Type B pancreatic cell (in vitro differentiated cells): ENCODE measurements at places on chromosomes 4 and X.

DNA sequence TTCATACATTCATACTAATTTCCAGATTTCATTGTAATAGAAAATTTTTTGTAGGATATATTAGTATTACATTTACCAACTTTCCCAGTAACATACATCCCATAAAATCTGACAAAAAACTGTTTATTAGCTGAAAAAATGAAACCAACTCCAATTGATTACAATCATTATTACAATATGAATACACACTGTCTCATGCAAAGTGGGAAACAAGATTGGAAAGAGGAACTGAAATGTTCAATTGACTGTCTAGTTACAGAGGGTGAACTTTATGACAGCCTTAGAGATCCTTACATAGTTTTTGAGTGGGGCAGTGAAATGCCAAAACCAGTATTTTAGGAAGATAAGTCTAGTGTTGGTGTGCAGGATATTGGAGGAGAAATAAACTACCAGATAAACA, 2.3 kb upstream of the AMBN start:
- no peak for DNase-seq

- DNase-seq: no peak
Observed at GRCh38 chr4:132865922-132866321, 283.2 kb upstream of the PCDH10 start.

- no peak for DNase-seq
Observed at GRCh38 chrX:17440258-17440657, 65.3 kb downstream of the NHS start.

DNA sequence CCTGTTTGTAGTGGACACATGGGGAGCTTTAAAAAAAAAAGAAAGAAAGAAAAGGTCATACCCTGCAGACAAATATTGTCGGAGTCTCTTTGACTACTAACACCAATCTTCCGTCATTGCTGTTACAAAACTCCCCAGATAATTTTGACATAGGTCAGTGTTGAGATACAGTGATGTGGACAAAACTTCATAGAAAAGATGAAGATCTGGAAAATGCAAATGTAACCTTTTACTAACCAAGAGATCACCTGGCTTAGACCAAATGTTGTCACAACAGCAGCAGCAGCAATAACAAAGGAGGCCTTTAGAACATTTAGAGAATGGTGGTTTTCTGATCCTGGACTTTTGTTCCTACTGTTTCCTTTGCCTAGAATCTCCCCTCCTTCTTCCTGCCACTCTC, 8.1 kb upstream of the COMMD8 start:
- no peak for DNase-seq

DNA sequence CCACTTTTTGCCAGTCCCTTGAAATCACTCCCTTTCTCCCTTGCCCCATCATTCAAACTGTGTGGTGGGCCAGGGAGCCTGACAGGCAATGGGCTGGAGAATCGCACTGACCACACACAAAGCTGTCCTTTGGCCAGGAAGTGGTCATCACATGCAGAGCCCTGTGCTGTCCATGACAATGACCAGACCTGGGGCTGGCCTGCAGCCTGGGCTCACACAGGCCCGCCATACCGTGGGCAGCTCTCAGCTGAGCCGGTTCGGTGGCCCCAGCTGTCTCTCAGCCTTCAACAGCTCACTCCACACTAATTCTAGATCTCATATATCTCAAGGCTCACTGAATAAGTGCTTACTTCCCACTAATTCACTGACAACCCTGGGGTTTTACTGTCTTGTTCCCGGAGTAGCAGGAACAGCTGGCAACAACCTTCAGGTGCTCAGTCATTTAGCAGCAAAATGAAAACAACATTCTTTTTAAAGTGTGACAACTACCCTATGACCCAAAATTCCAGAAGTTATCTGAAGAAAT, 48.0 kb downstream of the USP46 start:
- DNase-seq: no peak

GRCh38 chr4:159216834-159217233, 114.0 kb downstream of the RAPGEF2 start:
- no peak for DNase-seq

GRCh38 chr4:76680952-76681351, 217.0 kb downstream of the SOWAHB start:
- no peak for DNase-seq

DNA sequence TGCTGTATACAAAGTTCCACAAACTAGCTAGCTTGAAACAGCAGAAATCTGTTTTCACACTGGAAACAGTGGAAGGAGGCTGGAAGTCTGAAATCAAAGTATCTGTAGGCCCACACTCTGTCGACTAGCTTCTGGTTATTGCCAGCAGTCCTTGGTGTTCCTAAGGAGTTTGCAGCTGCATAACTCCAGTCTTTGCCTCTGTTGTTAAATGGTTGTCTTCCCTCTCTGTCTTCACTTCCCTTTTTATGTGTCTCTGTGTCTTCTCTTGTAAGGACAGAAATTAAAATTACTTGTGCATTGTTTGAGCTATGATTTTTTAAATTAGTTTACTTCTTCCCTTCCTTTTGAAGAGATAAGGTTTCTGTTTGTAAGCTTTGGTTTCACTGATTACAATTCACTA, 8.2 kb downstream of the MTHFD2L start:
- DNase-seq: no peak

- DNase-seq: no peak
Observed at GRCh38 chr4:8391972-8392371, 48.6 kb downstream of the ACOX3 start.

GRCh38 chr4:112517067-112517634, 1.2 kb upstream of the NEUROG2 start:
- no peak for DNase-seq

- DNase-seq: no peak
Observed at GRCh38 chr4:4712800-4713528, 146.5 kb upstream of the MSX1 start.

GRCh38 chr4:16674082-16674481, 224.4 kb downstream of the LDB2 start:
- no peak for DNase-seq

DNA sequence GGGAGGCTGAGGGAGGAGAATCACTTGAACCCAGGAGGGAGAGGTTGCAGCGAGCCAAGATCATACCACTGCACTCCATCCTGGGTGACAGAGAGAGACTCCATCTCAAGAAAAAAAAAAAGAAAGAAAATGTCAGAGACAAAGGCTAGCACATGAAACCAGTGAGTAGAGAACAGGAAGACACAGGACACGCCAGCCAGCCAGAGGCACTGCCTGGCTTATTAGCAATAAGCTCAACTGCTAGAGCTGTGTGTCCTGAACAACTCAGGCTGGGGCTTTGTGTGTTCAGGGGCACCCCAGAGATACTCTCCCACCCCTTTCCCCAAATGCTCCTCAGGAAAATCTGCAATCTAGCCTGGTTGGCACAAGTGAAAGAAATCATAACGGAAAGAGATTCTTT, 60.0 kb downstream of the RHOH start:
- no peak for DNase-seq

- DNase-seq: no peak
Observed at GRCh38 chr4:100566396-100566795, 48.6 kb upstream of the EMCN start.
